Fibroblast of skin of right biceps (primary cell): ENCODE measurements at places on chromosomes 4 and X.

DNA sequence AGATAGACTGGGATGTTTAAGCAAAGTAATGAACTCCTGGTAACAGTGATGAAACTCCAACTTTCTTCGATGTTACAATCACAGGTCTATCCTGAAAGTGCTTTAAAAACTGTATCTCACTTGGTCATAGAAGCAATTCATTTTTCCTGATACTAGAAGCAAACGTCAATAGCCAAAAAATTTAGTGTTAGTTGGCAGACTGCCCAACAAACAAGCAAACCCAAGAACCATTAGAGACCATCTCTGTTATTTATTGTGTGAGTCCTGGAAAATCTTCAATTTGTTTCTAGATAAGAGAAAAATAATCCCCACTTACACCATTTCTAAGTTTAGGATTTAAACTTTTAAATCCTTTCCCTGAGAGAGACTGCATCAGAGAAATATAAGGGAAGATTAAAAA is 553.9 kb downstream of the INPP4B start:
- DNase-seq, result no peak

GRCh38 chr4:152554742-152555141 is 18.9 kb upstream of the FBXW7 start:
- no peak for DNase-seq

DNA sequence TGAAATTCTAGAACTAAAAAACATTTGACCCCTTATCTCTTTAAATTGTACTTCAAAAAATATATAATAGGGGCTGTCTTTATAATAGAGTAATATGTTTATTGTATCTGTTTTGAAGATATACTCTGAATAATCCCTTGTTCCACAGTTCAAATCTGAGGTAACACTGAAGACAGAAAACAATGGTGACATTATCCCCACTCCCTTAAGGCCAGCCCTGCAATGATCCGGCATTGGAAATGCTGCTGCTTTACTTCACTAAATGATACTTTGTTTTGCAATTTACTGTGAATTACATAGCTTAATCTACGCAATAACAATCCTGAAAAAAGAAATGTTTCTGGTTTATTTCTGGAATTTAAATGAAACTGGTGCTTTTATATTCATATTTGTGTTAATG is 34.4 kb upstream of the ZFP42 start:
- no peak for DNase-seq

DNA sequence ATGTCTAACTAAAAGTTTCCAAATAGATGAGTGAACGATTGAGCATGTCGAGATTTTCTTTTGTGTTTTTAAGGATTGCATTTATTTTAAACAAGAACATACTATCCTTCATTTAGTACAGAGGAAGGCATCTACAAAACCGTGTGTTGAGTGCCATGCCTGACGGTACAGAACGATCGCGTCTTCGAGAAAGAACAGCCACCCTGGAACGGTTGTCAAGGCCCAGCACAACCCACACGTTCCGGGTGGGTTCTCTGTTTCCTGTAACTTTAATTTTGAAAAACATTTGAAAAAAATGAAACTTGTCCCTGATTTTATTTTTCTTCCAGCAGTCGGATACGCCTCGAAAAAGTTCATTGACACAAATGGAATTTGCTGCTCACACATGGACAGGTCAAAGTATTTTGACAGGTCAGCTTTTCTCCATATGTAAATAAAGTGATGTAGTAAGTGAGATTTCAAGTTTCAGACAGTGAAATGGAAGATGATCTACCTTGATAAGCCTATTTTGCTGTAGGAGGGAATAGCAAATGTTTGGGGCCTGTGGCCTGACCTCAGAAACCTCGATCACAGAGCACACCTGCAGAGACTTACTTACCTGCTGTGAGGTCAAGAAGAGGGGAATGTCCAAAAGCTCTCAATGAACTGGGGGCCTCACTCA is 24.4 kb upstream of the CYP4V2 start:
- no peak for DNase-seq

GRCh38 chrX:154436983-154437752 is at the start of gene GDI1:
GDI1 (plus strand) TSS chrX:154437154; CDS start chrX:154437255, 101 bp downstream.
- DNase-seq, result peak; percentile 67

DNA sequence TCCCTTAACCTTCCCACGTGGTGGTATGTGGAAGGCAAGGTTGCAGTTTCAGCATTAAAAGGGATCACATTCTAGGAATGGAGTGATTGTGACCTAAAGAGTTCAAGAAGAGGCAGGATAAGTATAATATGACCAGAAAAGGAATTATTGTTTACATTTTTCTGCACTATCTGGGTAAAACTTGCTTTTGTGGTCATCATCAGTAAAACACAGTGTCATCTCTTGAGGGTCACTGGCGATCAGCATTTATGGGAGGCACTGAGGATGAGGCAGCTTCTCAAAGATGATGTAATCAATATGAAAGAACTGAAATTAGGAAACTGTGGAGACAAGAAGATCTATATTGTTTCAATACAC is 88.7 kb downstream of the CFAP299 start:
- no peak for DNase-seq

- no peak for DNase-seq
These were observed 59.3 kb downstream of the MAML3 start for GRCh38 chr4:140094438-140095420.

DNA sequence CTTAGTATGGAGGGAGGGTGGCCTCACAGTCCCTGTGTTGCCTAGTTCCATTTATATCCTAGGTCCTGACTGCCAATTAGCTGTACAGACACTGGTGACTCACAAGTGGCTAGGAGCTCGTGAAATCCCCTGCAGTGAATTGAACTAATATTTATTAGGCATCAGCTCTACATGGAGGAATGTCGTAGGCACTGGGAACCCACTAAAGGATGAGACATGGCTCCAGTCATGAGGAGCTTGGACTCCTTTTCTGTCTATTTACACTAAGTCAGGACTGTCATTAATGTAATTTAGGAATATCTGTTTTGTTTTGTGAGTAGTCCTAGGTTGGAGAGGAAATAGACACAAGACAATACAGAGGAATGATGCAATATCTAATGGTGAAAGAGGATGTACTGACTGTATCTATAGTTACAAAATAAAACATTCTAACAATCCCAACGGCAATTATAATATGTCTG is 67.7 kb downstream of the MID1IP1 start:
- DNase-seq, result peak; percentile 74

DNA sequence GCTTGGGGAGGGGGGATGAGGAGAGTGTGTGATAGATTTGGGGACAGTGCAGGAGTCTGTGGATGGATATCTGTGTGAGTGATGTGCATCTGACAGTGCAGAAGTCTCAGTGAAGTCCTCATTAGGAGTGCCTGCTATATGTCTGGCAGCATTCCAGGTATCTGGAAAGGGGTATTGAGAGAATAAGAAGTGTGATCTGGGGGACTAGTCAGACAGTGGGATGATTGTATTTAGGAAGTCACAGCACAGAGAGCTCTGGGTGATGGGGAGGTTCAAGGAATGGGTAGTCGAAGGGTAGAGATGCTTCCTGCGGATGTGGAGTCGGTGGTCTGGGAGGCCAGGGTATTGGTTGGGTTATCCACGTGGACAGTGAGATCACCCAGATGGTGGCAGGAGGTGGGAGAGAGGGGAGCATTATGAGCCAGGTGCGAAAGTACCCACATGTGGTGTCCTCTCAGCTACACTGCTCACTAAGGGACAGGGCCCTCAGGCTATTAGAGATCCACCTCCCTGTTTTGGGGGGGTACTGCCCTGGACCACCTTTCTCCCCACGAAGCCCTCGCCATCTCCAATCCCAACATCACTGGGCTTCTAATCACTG is 9.8 kb downstream of the MAGED2 start:
- peak; percentile 8 for DNase-seq

DNA sequence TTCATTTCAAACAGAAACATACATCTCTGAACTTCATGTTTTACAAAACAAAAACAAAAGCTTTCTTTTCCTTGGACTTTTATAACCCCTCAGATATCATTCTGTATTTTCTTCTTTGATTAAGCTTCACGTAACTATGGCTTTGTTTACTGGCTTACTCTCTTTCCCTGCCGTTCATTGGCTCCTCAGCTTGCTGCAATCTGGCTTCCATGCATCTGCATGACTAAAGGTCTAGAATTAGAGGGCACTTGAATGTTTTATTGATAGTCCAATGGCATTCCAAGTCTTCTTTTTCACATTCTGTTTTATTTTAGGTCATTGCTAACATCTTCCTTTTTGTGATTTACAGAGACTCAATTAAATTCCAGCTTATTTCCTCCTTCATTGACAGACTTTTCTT is 487.6 kb downstream of the GRXCR1 start:
- no peak for DNase-seq

DNA sequence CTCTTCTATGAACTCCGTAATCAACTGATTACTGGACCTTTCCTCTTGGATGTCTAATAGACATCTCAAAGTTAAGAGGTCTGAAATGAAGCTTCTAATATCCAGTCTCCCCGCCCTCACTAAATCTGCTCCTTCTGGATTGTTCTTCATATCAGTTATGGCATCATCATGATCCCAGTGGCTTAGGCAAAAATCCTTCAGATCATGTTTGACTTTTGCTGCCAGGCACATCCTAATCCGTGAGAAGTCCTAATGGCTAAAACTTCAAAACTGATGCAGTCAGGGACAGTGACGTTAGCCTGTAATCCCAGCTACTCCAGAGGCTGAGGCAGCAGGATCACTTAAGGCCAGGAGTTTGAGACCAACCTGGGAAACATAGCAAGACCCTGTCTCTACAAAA is 55.1 kb upstream of the GUCY1A1 start:
- no peak for DNase-seq

DNA sequence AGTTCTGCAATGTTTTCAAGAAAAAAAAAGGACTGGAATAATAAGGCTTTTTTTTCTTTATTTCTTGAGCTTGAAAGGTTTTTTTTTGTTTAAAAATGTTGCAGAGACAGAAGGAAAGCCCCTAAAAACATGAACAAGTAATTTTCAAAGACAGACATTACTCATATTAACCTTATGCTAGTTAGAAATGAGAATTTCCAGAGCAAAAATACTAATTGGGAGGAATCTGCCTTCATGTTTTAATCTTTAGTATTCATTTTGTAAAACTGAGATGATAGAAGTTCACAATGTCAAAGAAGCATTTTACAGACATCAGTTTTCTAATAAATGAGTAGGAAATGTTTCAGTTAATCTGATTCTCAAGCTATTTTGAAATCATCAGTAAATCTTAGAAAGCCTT is 1805.3 kb downstream of the PCDH7 start:
- DNase-seq, result no peak

GRCh38 chr4:171203425-171203824 is 609.8 kb upstream of the GALNTL6 start:
- DNase-seq, result peak; percentile 86

- DNase-seq, result peak; percentile 51
These were observed 285.4 kb upstream of the ARSJ start for GRCh38 chr4:114264877-114265291.

- no peak for DNase-seq
These were observed 160.3 kb upstream of the JADE1 start for GRCh38 chr4:128649161-128649560.

GRCh38 chr4:7364979-7365378 is 69.8 kb downstream of the PSAPL1 start:
- no peak for DNase-seq
